Activated gamma-delta T cell treated with Interleukin-2 at 50 U/mL for 16 hours (primary cell): ENCODE measurements at places on chromosomes 3 and 15.

DNA sequence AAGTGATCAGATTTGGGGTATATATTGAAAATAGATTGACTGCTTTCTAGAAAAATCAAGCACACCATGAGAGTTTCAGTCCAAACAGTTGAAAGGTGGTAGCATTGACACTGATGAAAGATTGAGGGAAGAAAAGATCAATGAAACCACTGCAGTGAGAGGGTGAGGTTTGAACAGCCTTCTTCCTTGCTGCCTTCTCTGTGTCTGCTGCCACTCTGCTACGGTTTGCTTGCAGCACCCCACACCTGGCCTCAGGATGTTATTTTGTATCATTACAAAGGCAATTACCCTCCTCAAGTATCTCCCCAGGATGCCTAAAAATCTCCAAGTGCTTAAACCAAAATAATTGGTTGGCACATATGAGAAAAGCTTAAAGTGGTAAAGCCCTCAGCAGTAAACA is 683.6 kb upstream of the ARPP21 start:
- DNase-seq: no peak

- DNase-seq: no peak
These were observed 63.4 kb downstream of the MAP2K5 start for GRCh38 chr15:67605871-67606270.

DNA sequence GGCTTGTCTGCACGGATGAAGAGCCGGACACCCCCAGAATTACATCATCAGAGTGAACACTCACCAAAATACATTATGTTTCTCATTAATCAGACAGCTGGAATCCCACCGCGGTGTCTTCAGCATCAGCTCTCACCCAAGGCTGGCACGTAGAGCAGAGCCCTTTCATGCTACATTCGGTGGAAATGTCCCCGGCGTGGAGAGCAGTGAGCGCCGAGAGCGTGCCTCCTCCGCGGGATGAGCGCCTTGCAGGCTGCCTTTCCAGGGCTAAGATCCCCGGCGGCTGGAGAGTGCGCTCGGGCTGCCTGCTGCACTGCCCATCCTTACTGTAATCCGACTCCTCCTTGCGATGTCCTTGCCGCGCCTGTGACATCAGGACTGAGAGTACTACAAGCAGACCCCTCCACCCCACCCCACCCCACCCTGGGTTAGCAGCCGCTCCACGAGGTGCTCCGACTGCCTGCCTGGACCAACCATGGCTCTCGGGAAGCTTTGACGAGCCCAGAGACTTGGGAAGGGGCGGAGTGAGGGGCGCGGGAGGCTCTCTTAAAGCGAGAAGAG is at the start of gene ZNF385D:
TSS of gene ZNF385D (minus strand) at position 380 of the 561 bp plus-strand sequence. CDS start at position 86, 294 bp downstream.
- DNase-seq: no peak

DNA sequence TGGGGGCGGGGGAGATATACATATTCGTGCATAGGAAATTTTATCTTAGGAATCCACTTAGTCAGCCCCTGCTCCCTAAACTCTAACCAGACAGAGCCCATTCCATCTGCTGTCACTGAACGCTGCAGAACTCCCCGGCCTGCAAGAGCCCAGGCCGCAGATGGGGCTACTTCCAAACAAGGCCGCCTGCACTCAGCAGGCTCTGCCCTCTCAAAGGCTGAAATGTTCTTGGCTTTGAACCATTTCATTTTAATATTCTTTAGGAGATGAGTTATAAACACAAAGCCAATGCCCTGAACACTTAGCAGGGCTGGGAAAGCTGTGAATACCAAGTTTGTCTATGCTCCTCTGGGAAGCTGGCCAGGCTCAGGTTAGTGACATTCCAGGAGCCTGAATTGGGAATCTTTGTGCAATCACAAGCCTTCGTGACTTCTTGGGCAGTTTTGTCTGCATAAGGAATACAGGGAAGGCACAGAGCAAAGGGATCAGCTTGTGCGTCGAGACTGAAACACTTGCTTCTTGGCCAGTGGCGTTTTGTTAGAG is 65.0 kb downstream of the SYNM start:
- DNase-seq: no peak

DNA sequence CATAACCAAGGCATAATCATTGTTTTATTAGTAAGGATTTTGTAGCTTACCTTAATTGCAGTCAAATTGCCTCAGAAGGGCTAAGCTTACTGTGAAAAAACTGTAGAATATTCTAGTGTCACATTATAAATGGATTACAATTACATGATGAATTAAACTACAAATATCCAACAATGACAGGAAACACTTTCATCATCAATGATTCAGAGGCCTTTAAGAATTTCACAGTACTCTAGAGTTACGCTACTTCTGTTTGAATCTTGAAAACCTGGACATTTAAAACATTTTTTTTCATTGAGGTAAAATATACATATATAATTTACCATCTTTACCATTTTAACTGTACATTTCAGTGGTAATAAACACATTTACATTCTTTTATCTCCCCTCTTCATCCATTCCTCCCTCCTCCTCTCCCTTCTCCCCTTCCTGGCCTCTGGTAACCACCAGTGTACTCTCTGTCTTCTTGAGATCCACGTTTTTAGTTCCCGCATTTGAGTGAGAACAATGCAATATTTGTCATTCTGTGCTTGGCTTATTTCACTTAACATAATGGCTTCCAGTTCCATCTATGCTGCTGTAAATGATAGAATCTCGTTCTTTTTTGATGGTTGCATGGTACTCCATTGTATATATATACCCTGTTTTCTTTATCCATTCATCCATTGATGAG is 54.7 kb downstream of the GJD2 start:
- DNase-seq: no peak

GRCh38 chr15:49495993-49496753 is 73.1 kb downstream of the FGF7 start:
- no peak for DNase-seq

- DNase-seq: no peak
These were observed 22.2 kb downstream of the TARS3 start for GRCh38 chr15:101702077-101702476.

- no peak for DNase-seq
These were observed 31.3 kb downstream of the ALCAM start for GRCh38 chr3:105397974-105398373.

- DNase-seq: no peak
These were observed 20.0 kb upstream of the CMTM7 start for GRCh38 chr3:32371461-32372212.

GRCh38 chr3:181956122-181956521 is 244.4 kb downstream of the SOX2 start:
- no peak for DNase-seq

DNA sequence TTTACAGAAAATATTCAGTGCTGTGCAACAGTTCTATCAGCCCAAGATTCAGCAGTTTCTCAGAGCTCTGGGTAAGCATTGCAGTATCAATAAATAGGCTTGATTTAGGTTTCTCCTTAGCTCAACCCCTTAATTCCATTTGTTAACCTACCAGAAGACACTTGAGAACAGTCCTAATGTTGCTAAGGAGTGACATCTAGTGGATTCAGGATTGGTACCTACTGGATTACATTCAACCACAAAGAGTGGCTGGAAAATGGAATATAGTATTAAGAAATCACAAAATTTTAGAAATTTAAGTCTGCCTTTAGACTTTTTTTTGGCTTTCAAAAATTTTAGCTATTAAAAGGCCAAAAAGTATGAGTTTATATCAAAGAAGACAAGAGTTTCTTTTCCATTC is 34.7 kb downstream of the POLG start:
- DNase-seq: no peak

GRCh38 chr15:81939604-81940440 is 106.0 kb downstream of the MEX3B start:
- no peak for DNase-seq

GRCh38 chr15:67680641-67681040 is 138.1 kb downstream of the MAP2K5 start:
- DNase-seq: no peak

GRCh38 chr15:82871832-82872484 is 62.5 kb downstream of the WHAMM start:
- no peak for DNase-seq

- no peak for DNase-seq
These were observed 224.0 kb upstream of the RGMA start for GRCh38 chr15:93312891-93313486.

DNA sequence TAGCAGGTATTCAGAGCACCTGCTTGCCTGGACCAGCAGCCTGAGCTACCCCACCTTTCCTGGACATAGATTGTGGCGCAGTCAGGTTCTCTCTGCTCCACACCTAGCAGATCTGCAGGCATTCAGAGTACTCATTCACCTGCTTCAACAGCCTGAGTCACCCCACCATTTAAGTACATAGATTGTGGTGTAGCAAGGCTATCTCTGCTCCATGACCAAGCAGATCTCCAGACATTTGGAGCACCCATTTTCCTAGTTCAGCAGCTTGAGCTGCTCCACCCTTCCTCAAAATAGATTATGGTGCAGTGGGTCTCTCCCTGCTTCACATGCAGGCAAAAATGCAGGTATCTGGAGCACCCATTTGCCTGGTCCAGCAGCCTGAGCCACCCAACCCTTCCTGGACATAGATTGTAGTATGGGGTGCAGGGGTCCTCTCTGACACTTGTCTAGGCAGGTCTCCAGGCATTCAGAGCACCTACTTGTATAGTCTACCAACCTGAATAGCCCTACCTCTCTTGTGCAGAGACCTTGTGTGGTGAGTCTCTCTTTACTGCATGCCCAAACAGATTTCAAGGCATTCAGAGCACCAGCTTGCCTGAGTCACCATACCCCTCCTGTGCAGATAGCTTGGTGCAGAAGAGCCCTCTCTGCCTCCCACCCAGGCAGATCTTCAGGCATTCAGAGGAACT is 466.0 kb upstream of the THBS1 start:
- no peak for DNase-seq

GRCh38 chr15:79315623-79316328 is 4.9 kb downstream of the TMED3 start:
- no peak for DNase-seq

DNA sequence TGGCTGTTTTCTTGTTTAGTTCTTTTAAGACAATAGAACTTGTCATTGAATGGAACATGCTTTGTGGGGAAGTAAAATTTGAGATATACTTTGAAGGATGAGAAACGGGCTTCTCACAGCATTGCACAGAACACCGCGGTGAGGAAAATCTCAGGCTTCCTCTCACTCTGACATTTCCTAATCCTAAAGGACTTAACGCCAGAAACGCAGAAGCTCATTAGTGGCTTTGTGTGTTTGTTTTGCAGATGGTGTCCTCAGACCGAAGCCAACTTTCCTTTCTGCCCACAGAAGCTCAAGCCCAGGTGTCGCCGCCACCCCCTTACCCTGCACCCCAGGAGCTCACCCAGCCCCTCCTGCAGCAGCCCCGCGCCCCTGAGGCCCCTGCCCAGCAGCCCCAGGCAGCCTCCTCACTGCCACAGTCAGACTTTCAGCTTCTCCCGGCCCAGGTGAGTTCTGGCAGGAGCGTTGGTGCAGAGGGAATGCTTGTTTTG is 78.9 kb upstream of the BLM start:
- DNase-seq: no peak

DNA sequence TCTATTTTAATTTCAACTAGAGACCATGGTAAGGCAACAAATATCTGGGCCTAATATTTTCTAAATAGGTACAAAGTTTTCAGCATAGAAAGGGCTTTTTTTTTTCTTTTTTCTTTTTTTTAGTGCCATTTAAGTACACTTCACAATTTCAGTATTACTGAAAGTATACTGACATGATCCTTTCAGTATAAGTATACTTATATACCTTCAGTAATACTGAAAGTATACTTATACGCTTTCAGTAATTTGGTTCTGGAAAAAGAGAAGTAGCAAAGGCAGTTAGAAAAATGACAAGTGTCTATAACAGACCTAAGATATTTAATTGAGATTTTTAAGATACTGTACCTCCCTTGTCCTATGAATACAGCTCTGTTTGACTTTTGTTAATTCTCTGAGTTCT is 339.2 kb downstream of the EPHA3 start:
- no peak for DNase-seq

DNA sequence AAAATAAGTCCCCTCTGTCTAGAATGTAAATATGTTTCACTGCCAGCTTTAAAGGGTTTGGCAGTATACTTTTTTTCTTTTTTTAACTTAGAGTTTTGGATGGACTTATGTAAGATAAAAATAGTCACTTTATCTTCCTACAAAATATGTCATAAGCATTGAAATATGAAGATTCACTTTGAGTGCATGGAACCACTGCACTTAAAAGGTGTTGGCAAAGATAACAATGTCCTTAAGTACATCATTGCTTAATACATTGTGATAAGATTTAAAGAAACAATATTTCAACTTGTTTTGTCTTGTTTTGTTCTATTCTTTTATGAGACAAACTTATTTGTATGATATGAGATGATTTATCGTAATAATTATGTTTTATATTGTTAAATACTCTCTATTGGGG is 66.3 kb upstream of the NAALADL2 start:
- no peak for DNase-seq

DNA sequence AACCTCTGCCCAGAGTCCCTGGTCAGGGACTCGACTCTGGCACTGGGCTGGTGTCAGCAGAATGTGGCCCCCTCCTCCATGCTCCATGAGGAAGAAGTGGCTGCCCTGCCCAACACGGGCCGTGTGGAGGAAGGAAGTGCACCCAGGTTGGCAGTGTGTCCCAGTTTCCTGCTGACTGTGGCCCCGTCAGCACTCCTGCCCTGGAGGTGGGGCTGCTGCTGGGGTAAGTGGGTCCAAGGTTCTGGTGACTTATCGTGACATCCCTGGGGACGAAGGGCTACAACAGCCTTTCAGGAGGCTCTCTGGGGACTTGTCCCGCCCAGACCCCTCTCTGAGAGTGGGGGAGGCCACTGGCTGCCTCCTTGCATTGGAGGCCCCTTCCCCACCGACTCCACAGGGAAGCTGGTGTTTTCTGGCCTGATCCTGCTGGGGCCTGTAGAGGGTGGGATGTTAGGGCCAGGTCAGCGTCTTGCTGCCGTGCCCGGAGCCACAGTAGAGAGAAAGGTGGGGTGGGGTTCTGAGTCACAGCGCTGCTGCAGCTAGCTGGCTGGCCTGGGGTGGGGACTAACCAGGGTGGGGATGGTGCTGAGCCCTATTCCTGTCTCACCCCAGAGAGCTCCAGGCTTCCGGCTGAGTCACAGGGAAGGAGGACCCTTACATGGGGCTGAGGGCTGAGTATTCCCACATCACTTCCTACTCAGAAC is 10.5 kb downstream of the SEMA4B start:
- no peak for DNase-seq

GRCh38 chr3:171200052-171200749 is 173.7 kb upstream of the SLC2A2 start:
- DNase-seq: no peak

- DNase-seq: peak; percentile 16
These were observed 27.6 kb downstream of the GNB5 start for GRCh38 chr15:52163321-52164190.
